ENCODE measurements at places on chromosomes 12 and 14.

DNA sequence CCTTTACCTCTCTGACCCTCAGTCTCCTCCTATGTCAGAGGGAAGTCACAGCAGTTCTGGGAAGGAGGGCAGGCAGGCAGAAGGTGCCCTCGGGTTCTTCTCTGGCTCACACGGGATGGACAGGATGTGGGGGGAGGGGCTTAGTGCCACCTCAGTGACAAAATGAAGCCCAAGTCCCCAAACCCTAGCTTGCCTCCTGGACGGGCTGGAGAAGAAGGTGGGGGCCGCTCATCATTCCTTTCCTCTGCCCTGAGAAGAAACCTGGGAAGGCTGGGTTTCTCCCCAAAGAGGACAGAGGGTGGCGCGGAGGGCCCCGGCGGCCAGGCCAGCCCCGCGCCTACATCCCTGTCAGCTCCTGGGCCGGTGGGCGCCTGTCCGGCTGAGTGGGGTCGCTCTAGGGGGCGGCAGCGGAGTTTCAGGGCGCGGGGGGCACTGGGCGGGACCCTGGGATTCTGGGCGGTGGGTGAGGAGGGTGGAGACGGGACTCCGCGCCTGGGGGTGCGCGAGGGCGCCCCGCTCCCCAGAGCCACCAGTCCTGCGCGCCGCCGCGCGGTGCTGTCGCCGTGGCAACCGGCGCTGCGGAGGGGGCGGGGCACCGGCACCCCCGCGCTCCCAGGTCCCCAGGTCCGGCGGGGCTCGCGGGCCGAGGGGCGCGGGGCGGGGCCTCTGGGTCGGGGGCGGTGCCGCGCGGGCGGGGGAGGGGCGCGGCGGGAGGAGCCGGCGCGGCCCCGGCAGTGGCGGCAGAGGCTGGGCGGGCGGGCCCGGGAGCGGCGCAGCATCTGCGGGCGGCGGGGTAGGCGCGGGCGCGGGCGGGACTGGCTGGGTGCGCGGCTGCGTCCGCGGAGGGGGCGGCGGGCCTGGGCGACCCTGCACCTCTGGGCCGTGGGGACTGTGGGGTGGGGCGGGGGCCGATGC is at the start of gene TMEM121:
Gene TMEM121 (plus strand): TSS at position 723 of the 915 bp plus-strand sequence. CDS start 2,252 bp downstream, outside the sequence.
- DNase-seq = peak; percentile 50

- DNase-seq = no peak
Observed at GRCh38 chr12:110606253-110606611, 7.7 kb upstream of the TCTN1 start.

DNA sequence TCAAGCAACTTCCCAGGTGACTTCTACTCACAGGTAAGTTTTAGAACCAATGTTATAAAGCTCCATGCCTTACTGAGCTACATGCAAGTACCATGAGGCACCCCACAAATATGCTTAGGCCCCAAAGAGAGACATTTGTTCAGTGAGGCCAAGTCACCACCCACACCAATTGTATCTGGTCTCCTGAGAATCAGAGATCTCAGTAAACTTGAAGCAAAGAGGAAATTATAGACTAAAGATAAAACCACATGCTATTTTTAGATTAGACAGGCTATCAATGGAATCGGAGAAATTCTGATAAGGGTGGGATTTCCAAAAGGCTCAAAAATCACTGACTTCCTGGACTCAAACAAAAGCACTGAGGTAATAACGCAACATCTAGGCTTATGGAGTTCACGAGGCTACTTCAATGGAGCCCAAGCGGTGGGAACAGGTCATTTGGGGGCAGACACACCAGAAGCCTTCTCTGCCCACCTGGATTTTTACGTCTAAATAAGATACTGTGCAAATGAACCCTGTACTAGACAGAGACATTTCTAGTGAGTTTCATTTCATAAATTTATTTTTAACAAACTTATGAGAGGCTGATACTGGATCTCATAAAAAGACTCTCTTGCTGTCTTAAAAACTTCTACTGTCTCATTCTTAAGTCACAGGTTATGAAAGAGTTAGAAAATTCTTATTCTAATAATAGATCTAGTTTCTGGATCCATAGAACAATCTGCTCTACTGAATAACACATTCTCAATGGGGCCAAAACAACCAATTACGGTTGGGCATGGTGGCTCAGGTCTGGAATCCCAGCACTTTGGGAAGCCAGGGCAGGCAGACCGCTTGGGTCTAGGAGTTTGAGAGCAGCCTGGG is 7.7 kb downstream of the SLC15A4 start:
- DNase-seq = no peak

- DNase-seq = no peak
Observed at GRCh38 chr12:9899209-9899608, 17.9 kb downstream of the KLRF2 start.

GRCh38 chr14:75990297-75990696 is 4.7 kb downstream of the IFT43 start:
- no peak for DNase-seq

- DNase-seq = no peak
Observed at GRCh38 chr12:92696216-92696615, 6.6 kb upstream of the PLEKHG7 start.

DNA sequence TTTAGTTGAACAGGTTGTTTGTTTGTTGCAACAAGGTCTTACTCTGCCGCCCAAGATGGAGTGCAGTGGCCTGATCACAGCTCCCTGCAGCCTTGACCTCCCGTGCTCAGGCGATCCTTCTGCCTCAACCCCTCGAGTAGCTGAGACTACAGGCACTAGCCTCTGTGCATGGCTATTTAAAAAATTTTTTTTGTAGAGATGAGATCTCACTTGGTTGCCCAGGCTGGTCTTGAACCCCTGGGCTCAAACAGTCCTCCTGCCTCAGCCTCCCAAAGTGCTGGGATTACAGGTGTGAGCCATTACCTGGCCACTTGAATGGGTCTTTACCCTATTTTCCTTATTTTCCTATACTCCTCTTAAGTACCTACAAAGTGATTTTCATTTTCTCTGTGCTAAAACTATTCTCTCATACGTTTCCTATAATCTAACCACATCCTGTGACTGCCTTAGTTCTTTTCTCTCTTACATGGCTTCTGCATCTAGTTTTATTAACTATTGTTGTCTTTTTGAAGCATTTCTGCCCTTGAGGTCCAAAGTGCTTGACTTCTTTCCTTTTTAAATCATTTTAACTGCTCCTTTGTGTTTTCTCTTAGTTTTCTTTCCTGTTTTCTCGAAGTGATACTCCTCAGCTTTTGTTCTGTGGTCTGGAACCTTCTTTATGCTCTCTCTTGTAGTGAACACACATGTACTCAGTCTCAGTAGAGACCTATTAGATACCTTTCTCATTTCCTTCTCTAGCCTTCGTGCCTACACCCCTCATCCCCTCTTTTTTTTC is 14.1 kb downstream of the GPX2 start:
- DNase-seq = no peak

DNA sequence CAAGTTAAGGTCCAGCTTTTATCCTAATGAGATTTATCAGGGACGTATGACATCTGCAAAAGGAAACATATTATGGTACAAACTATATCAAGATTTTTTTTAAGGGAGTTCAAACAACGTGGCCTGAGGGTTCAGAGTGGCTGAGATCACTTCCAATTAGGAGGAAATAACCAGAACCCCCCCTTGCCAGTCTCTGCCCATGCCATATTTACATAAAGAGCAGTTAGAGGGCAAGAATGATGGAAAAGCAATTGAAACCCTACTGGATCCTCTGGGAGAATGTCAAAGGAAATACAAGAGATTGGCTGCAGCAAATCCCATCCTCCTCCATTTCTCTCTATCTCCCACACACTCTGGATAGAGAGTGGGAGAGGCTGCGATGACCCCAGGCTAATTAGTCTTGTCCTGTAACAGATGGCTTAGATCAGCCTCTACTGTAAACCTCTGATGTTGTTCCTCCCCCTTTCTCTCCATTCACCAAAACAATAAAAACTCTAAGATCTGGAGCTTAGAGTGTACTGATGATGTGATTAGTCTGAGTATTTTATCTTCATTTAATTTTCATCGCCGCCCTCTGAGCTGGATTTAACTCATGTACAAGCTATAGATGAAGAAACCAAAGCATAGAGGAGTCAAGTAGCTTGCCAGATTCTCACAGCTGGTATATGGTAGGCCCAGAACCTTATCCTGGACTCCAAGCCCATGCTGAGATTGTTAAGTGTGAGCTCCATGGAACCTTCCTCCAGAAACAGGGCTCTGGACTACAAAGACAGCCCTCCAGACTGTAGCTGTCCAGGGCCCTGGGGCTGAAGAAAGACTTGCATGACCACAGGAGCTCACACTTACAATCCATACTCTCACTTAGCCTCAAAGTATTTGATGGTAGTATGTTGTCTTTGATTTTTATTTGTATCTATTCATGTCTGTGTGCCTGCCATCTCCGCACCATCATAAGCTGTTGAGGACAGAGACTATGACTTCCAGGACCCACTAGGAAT is 54.1 kb upstream of the GNG2 start:
- no peak for DNase-seq

DNA sequence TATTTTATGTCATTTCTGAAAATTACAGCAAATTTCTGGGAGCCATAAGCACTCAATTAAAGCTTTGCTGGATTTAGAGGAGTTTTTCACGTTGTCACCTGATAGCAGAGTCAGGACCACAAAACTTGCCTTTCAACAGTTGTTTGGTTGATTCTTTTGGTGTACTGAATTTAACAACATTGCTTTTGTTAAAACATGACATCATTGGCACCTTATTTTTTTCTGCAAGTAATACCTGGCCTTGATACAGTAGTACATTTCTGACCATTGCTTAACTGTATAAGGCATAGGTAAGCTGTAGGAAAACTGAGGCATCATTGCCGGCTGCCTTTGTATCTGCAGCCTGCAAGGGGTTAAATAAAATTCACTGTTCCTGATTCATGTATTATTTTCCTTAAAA is 4.5 kb upstream of the BCL11B start:
- DNase-seq = no peak

GRCh38 chr14:100780246-100780645 is 45.7 kb upstream of the MEG3 start:
- no peak for DNase-seq

DNA sequence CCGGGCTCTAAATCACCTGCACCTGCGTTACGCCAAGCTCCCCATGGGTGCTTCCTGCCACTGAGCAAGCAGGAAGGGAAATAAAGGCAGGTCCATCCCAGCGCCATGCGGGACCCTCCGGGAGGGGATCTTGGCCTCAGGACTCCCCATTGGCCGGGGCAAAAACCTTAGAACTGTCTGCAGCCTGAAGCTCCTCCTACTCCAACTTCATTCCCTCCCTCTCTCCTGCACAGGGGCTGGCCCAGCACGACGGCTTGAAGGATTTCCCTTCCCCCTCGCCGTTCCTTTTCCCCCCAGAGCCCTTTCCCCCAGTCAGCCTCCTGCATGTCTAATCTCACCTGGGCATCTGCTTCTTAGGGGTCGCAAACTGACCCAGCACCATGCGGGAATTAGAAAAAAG is 137.2 kb upstream of the NCOR2 start:
- DNase-seq = no peak

- no peak for DNase-seq
Observed at GRCh38 chr12:14731821-14732220, 35.4 kb upstream of the GUCY2C start.
